ENCODE measurements at places on chromosomes 12 and 14. TPM values are rescaled to one million over a fixed set of nuclear protein-coding genes. Genes with fewer than 3 reads are reported as not detected.

ZNF410 gene
- 41.5 TPM for total RNA-seq

AGAP2 gene
- 3.2 TPM for total RNA-seq

AICDA gene
- total RNA-seq = 0.40 TPM

RD3L gene
- not detected for total RNA-seq

CDH24 gene
- total RNA-seq = 2.1 TPM

SERPINA12 gene
- not detected for total RNA-seq

TRPV4 gene
- total RNA-seq = 0.13 TPM

PRR4 gene
- 4.8 TPM for total RNA-seq

GPR84 gene
- total RNA-seq = not detected
